Esophagus squamous epithelium (tissue), 5 donors: ENCODE measurements at places on chromosomes 12 and 14.

DNA sequence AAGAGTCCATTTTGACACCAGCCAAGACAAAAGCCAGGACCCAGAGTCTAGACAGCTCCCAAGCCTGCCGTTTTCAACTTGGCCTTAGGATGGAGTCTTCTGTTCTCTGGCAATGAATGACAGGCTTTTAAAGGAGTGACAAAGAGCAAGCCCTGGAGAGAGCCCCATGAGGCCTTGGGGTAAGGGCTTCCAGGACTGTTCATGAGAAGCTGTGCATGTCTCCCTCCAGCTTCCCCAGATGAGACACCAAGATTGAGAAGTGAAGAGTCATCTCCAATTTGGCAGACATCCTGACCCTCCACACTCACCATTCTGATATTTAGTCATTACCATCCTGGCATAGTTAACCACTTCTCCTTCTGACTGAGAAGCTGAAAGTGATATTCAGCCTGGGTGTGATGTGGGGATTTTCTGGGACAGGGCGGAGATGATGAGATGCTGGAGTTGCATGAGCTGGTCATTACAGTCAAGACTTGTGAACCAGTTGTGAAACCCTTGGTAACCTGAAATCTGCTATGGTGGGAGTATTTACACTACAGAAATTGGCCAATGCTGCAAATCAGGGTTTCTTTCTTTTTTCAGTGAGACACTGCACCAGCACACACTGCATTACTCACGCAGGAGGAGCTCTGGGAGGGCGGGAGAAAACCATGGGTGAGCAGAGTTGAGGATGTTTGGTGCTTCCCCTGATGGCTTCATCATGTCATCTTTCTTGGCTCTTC, 77.8 kb downstream of the VCPKMT start:
- DNase-seq = no peak

DNA sequence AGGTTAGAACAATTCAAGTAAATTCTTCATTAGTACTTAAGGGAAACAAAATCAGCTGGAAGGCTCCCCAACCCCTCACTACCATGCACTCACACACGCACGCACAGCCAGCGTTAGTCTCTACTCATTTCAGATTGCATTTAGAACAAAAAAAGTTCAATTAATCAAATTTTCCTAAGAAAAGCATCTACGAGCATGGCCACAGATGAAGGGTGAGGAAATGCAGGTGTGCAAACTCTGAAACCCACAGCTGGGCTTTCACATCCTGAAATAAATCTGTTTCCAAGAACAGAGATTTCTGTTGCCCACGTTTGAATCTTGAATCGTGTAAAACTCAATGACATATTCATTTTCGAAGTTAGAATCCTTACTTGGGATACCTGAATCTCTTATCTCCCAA, 62.6 kb downstream of the SEL1L start:
- DNase-seq = no peak

DNA sequence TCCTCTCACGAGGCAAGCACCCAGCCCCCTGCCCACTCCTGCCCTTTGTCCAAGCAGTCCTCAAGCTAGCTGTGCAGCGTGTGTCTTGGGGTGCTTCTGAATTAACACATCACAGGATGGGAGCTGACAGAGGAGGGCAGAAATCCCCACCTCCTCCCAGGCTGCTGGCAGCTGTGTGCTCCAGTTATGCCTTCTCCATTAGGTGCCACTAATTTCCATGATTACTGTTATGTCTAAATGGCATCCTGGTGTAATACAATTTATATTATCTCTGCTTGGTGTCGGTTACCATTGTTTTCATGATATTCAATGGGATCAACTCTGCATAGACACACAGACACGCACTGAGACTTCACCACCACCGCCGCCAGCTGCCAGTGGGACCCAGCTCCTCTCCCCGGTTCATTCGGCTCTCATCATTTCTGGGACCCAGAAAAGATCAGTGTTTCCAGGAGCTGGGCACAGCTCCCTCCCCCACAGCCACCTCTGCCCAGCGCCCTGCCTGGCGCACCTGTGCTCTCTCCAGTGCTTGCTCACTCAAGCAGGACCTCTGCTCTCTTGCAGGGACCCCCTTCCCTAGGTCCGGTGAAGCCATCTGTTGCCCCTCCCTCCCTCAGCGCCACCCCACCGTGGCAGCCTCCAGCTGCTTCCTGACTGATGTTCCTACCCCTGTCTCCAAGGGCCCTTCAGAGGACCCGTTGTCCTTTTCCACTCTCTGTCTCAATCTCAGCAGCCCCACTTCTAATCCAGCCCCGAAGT, 167.5 kb upstream of the FKBP4 start:
- DNase-seq = no peak

GRCh38 chr12:89833337-89834252, 125.0 kb upstream of the ATP2B1 start:
- no peak for DNase-seq

DNA sequence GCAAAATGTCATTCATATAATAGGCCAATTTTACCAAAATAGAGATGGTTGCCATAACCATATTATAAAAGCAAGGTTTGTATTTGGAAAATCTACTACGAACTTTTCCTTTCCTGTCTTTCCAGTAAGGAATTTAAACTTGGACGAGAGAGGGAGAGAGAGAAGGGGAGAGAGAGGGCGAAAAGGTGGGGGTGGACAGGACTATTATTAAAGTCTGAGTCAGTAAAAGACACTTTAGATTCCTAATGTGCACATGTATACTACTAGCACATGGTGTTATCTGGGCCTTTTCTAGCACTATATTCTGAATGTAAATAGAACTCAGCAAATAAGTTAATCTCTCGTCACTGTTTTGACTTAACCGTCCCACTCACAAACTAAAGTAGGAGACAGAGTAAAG, 30.4 kb upstream of the FBLN5 start:
- DNase-seq = no peak

GRCh38 chr14:60646226-60646818, 3.0 kb downstream of the SIX1 start:
- DNase-seq = no peak

- no peak for DNase-seq
Observed at GRCh38 chr14:83425138-83425537, 1891.5 kb upstream of the SEL1L start.

DNA sequence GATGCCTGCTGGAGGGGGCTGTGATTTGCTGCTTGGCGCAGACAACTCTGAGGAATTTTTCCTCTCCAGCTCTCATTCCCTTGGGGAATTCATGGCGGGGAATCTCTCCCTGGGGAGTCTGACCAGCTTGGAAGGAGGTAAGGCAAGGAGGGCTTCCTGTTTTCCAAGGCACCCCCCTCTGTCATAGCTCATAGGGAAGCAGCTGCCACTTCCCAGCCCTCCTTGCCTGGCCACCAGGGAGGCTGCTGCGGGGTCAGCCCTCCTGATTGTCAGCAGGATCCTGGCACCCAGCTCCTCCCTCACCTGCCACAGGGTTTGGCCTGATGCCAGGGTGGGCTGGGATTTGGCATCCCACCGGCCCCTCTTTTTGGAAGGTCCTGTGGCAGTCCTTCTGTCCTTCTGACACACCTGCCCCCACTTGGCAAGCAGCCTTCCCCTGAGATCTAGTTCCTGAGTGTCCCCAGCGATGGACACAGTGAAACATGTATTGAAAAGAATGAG, 74.9 kb downstream of the TSPAN9 start:
- no peak for DNase-seq

- DNase-seq = no peak
Observed at GRCh38 chr14:31745741-31746140, 184.5 kb downstream of the NUBPL start.

- DNase-seq = no peak
Observed at GRCh38 chr14:64289571-64289970, 4.6 kb downstream of the ESR2 start.

DNA sequence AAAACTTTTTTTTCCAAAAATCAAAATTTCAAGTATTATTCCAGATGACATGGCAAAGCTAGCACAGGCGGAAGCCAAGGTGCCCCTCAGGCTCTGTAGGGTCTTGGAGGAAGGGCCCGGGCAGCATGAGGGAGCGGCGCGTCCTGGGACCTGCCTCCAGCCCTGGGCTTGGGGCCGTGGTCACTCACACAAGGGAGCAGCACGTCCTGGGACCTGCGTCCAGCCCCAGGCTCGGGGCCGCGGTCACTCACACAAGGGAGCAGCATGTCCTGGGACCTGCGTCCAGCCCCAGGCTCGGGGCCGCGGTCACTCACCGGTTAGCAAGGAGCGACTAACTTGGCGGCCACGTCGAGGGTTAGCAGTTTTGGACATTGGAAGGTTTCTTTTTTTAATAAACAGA, 11.9 kb upstream of the GOLGA3 start:
- no peak for DNase-seq

GRCh38 chr12:16573398-16574077, 32.4 kb downstream of the LMO3 start:
- no peak for DNase-seq

GRCh38 chr12:108348842-108349241, 9.7 kb upstream of the CMKLR1 start:
- DNase-seq = no peak

DNA sequence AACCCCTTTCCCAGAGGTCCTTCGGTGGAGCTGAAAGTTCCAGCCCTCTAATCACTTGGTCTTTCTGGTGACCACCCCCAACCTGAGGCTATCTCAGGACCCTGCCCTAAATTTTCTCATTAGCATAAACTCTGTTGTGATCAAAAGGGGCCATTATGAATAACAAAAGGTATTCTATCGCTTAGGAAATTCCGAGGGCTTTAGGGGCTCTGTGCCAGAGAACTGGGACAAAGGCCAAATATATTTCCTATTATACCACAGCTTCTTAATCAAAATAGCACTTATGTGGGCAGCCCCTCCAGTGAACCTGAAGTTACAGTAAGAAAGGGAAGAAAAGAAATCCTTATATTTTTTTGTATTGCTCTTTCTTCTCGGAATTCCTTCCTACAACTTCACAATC, 125.3 kb upstream of the NPAS3 start:
- DNase-seq = no peak

DNA sequence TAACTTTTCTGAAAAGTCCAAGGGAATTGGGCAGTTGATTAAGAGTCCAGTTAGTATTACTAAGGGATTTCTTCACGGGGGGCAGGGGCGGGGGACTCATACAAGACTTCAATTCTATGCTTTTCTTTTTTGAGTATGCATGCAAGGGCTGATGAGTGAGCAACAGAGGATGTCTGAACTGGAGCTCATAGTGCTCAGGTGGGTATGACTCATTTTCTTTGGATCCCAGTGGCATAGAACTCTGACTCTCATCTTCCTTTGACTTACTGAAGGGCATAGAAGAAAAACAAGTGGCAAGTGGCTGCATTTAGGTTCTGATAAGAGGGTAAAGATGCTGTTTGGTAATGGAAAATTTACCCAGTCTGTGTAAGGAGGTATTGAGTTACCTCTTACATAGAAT, 749.2 kb downstream of the NOVA1 start:
- DNase-seq = no peak

- DNase-seq = no peak
Observed at GRCh38 chr12:99392091-99392850, 255.3 kb upstream of the GARIN6 start.

GRCh38 chr12:48822139-48822538, 3.8 kb downstream of the CACNB3 start:
- DNase-seq = no peak

DNA sequence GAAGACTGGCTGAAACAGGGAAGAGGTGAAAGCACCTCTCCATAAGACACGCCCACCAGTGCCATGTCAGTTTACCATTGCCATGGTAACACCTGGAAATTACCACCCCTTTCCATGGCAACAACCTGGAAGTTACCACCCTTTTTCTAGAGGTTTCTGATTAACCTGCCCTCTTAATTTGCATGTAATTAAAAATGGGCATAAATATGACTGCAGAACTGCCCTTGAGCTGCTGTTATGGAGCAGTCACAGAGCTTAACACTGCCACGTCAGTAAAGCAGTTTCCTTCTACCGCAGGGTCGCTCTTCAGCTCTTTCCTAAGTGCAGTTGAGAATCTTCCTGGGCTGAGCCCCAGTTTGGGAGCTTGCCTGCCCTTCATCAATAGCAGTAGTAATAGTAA, 55.2 kb downstream of the RASSF3 start:
- no peak for DNase-seq

- no peak for DNase-seq
Observed at GRCh38 chr14:66359500-66359899, 126.7 kb upstream of the CCDC196 start.

- no peak for DNase-seq
Observed at GRCh38 chr12:126558219-126558618, 1493.0 kb downstream of the AACS start.

- no peak for DNase-seq
Observed at GRCh38 chr12:84785951-84786350, 126.6 kb downstream of the SLC6A15 start.

- DNase-seq = no peak
Observed at GRCh38 chr14:92264195-92264594, 58.8 kb upstream of the SLC24A4 start.

DNA sequence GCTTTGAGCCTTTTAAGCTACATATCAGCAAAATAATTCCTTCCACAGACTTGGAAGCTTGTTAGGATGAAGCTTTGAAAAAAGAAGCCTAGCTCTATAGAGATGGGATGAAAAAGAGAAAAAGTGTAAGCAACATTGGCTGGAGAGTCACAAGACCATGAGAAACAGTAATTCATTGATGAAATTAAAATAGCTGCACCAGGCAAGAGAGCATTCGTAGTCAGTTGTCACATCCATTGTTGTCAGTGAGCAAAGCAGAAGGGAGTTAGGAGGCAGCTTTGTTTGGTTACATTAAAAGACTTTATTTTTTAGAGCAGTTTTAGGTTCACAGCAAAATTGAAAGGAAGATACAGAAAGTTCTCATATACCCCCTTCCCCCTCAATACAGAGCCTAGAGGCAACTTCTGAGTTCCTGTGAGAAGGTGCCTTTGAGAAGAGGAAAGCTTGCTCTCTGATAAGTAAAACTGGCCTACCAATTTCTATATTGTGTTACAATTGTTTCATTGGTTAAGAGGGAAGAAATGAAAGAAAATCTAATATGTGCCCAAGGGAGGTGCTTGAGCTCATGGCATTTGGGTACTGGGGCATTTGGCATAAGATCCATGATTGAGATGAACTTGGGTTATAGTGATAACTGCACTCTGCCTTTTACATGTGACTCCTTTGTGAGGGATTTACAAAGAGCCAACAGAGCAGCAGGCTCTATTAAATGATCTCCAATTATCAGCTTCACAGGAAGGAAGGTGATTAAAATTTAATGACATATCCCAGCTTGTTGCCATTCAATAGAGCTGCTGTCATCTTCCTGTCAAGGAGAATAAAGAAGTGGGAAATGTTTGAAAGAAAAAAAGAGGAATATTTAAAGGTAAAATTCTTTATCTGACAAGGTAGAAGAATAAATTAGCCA, 361.3 kb upstream of the TMTC1 start:
- no peak for DNase-seq

- DNase-seq = no peak
Observed at GRCh38 chr12:106764738-106765137, 9.7 kb upstream of the RIC8B start.

GRCh38 chr12:107525719-107526554, 159.7 kb upstream of the PWP1 start:
- DNase-seq = no peak

DNA sequence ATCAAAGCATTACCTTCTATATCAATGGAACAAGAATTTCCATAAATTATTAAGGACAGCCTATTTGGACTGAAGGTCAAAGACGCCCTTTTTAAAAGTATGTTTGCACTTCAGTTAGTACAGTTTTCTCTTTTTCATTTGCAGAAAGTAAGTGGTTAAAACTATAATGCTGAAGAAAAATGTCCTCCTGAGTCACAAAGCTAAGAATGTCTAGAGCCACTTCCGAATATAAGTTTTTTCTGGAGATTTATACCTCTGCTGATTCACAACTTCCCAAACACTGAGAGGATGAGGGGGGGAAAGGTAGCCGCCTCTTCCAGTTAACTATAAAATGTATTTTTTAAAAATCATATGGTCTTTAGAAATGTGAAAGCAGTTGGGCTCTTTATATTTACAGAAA, 84.9 kb downstream of the DUSP6 start:
- no peak for DNase-seq

GRCh38 chr14:104394409-104394851, 185.1 kb upstream of the C14orf180 start:
- DNase-seq = no peak
